ENCODE measurements at places on chromosomes 2 and 18.

DNA sequence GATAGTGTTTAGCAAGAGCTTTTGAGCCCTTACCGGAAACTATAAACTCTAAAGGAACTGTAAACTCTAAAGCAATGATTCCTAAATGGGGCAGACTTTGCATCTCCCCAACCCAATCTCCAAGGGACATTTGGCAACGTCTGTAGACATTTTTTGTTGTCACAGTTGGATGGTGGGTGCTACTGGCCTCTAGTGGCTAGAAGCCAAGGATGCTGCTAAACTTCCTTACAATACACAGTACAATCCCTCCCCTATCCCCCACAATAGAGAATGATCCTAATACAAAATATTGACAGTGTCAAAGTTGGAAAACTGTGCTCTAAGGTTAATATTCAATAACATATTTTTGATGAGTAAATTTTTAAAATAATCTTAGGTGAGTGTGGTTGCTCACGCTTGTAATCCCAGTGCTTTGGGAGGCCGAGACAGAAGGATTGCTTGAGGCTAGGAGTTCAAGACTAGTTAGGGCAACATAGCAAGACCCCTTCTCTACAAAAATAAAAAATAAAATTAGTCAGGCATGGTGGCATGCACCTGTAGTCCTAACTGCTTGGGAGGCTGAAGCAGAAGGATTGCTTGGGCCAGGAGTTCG, 66.7 kb downstream of the PTPN4 start:
- DNase-seq = no peak

- no peak for DNase-seq
Observed at GRCh38 chr2:181106789-181107627, 126.6 kb downstream of the UBE2E3 start.

GRCh38 chr2:170208967-170209366, 31.0 kb downstream of the MYO3B start:
- no peak for DNase-seq

GRCh38 chr2:31244101-31244500, 10.1 kb downstream of the EHD3 start:
- DNase-seq = no peak

GRCh38 chr2:225501022-225501421, 101.5 kb downstream of the NYAP2 start:
- no peak for DNase-seq

GRCh38 chr2:127208313-127208712, 11.8 kb downstream of the CYP27C1 start:
- DNase-seq = no peak

DNA sequence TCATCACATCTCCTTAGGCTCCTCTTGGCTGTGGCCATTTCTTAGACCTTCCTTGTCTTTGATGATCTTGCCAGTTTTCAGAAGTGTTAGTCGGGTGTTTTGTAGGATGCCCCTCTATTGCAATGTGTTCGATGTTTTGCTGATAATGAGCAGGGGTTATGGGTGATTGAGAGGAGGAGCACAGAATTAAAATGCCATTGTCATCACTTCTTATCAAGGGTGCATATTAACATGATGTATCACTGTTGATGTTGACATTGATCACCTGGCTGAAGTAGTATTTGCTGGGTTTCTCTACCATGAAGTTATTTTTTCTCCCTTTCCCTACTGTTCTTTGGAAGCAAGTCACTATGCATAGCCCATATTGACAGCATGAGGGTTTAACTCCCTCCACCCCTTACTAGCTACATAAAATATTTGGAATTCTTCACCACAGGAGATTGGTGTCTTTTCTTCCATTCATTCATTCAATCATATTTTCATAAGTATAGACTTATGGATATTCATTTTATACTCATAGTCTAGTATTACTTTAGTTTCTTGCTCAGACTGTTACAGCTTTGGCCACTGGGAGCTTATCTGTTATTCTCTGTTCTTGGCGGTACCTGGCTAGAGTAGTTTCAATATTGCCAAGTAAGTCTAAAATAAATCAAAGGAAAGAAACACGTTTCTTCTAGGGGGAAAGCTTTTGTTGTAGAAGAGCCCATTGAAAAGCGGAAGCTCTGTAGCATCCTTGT, 54.5 kb upstream of the TMEM87B start:
- no peak for DNase-seq

GRCh38 chr2:222239945-222240675, 58.7 kb downstream of the PAX3 start:
- DNase-seq = no peak

DNA sequence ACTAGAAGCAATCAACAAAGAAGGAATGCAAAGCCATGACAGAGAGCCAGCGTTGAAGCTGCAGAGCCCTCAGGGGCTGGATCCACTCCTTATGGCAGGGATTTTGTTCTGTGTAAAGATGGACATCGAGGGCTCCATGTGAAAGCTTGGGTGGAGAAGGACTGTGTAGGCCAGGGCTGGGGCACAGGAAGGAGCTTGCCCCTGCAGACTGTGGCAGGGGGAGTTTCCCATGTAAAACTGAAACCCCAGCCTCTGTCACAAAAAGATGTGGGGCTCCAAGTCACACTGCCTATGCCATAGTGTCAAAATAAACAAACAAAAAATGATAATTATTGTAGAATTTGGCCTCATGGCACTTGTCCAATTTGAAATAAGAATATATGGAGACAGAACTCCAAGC, 408.7 kb upstream of the HS6ST1 start:
- DNase-seq = no peak

DNA sequence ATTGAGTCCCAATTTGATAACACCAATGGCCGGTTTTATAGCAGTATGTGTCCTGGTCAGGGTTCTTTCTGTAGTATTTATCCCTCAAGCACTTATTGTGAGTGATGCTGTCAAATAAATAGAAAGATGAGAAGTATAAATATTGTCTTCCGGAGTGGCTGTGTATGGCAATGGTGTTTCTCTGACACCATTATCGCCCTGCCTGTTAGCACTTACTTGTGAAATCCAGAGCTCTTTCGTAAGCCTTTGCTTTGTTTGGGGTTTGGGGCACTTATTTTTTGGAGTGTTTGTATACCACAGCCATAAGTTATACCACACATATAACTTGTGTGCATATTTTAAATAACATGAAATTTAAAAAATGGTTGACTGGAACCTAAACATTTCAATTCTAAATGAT, 29.3 kb downstream of the CD8B2 start:
- no peak for DNase-seq

DNA sequence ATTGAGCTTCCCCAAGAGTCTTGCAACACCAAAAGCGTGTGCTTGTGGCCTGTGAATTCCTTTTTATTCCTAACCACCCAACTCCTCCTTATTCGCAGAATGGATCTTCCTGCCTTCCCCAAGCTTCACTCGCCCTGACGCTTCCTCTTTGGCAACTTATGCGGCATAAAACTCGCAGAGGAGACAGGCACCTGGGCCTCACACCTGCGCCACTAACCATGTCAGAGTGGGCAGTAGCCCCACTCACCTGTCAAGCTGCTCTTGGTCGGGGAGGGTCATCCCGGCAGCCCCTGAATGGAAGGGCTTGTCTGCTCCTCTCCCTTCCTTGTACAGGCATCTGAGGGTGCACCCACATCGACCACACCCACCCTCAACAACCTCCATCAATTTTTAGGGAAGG, 106.9 kb upstream of the GPC1 start:
- no peak for DNase-seq

DNA sequence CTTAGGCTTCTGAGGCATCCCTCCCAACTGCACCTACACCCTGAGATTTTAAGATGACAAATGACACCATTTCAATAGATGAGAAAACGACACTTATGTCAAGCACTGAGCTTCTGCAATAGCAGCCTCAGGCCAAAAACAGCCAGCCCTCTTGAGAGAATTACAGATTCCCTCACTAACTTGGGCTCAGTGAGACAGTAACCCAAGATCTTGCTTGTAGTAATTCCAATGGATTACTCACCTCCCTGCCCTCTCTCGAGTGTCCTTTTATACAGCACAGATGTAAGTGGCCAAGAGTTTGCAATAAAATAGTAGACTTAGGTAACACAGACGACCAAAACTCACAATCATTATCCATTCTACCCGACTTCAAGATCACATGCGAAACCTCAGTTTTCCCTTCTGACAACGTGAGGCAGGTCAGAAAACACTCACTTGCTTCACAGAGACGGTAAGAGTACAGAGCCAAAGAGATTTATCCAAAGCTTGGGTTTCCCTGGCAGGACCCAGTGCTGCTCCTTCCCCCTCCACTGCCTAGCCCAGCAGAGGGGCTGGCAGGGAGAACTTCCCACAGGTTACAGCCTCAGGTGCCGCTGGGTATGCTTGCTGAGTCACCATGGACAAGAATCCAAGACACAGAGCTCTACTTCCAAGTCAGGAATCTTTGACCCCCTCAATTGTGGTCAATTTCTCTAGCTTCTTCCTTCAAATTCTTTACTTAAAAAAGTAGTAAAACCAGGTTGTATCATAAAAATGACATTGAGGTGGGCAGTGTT, 181.4 kb downstream of the MYO5B start:
- DNase-seq = no peak

DNA sequence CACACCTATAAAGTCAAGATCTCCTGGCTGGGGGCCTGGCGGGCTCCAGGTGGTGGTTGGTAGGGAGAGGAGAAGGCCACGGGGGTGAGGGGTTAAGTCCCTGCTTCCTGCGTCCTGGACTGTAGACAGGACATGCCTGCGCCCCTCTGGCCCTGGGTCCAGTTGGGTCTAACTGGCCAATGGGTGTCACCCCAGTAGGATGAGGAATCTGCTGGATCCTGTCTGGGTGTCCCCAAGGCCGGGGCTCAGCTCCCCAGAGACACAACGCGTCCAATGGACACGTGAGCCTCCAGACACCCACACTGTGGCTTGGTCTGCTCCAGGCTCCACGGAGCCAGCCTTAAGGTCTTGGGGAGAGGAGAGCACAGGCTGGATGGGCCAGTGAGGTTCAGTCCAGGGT, 19.6 kb downstream of the AQP12A start:
- no peak for DNase-seq

DNA sequence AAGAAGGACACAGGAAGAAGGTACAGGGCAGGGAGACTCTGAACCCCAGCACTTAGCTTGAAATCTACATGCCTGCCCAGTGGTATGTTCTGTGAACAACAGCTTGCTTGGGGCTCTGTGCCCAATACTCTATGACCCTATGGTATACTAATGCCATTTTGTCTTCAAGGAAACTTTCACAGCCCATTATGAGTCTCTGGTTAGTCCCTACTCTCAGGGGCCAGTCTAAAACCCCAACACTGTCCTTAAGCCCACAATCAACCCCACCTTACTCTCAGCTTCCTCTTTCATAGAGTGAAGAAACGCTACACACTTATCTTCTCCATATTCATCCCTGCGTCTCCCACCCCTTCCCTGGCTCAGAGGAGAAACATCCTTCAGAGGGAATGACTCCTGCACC, 16.0 kb downstream of the NEB start:
- no peak for DNase-seq

DNA sequence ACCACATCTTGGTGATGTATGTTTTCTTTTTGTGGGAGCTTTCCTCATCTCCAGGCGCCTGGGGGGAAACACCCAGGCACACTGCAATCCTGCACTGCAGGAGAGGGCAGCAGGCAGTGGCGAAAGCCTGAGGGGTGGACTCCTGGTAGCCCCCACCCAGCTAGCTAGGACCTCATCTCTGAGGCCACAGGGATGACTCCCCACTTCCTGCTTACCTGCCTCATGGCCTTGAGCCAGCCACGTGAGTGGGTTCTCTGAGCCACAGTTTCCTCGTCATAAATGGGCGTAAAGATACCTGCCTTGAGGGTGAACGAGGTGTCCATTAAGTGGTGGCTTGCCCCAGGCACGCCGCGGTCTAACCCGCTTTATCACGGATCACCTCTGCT, 19.1 kb downstream of the TRAF3IP1 start:
- no peak for DNase-seq

DNA sequence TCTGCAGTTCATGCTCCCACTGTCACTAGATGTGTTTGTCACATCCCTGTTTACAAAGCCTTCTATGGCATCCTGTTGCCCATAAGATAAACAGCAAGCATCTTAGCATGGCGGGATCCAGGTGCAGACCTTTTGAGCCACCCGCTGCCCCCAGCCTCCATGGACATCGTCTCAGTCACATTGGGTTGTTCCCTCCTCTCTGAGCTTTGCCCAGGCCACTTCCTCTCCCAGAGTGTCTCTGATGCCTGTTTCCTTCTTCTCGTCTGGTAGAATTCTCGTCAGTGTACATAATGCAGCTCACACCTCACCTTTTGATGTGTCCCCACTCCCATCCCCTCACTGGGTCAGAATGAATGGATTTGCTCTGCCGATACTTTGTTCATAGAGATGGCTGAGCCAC, 239.0 kb upstream of the APCDD1 start:
- no peak for DNase-seq

DNA sequence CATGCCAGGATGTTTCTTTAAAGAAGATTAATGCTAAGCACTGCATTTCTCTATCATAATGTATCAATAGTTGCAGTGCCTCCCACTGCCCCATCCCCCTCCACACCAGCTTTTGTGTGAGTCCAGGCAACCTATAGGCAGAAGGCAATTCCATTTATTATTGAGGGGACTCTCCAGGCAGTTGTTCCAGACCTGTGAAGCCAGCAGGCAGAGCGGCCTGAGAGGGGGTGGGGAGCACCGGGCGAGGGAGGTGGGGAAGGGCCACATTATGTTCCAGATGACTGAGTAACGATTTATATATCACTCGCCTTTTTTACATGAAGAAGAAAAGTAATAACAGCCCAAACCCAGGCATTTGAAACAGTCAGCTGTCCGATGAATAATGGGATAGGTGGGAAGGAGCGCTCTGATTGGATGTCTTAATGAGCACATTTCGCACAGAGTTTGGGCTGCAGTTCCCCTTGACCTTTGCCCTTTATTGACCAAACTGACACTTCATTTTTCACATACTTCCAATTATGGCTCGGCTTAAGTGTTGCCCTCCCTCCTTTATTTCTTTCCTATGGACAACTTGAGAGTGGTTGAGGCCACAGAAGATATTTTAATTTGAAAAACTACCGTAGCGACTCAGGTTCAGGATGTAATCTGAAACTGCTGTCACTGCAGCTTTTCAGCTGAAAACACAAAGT, 34.4 kb downstream of the MEIS1 start:
- no peak for DNase-seq

- DNase-seq = no peak
Observed at GRCh38 chr2:12918138-12918834, 201.6 kb downstream of the TRIB2 start.

DNA sequence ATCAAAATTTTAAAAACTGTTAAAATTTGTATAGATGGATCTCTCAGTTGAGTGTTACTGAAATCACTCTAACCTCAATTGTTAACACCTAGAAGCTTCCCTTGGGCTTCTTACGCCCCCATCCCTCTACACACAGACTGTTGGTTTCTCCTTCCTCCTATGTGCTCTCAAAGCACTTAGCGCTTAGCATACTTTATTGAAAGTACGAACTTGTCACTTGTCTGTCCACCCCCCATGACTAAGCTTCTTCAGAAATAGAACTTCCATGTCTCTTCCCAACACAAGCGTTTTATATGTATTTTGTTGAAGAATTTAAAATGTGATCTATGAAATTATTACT, 441 bp downstream of the MPHOSPH10 start:
- DNase-seq = no peak
